ENCODE measurements at places on chromosomes 7 and 10.

- DNase-seq, result no peak
Observed at GRCh38 chr7:54932818-54933543, 85.8 kb upstream of the EGFR start.

- no peak for DNase-seq
Observed at GRCh38 chr7:29565982-29566746, 2.5 kb downstream of the PRR15 start.

DNA sequence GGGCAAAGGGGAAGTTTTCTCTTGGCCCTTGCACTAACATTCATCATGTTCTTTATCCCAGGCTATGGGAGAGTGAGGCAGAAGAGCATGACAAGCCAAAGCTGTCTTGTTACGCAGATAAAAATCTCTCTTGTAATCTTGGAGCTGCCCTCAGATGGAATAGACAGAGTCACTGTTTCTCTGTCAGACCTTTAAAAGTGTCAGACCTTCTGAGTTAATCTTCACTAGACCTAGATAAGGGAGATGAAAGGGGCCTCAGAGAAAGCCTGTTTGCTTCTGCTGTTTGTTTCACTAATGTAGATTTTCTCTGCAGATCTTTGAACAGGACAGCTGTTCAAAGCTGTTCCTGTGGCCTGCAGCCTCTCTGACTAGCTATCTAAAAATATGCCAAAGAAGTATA is 112.9 kb downstream of the KIF20B start:
- DNase-seq, result no peak

- no peak for DNase-seq
Observed at GRCh38 chr10:131854579-131855335, 46.1 kb upstream of the PPP2R2D start.

- no peak for DNase-seq
Observed at GRCh38 chr7:33986951-33987947, 81.9 kb downstream of the BMPER start.

DNA sequence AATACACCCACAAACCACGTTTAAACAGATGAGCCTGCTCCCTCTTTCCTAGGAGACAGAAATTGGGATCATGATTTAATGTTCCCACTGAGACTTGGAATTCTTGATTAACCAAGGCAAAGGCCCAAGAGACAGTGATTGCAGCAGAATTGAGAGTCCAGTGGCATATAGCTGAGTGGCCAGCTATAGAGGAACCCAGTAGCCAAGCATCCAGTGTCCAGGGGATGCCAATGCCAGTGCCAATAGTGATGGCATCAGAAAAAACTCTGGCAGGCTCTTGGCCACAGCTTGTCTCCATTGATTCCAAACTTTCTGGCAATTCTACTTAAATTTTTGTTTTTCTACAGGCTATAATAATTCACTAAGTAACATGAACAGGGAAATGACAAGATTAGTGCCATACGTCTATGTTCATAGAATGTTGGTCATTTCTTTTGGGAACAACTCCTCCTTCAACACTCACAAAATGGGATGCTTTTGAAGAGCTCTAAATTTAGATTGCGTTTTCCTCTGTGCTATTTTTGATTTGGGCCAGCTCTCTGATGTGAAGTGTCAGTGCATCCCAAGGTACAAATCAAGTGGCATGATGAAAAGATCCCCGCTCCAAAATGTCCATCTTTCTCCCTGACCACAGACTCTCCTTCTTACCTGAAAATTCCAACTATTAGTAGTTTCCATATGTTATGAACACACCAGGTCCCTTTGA is 83.1 kb upstream of the A1CF start:
- DNase-seq, result no peak

GRCh38 chr10:121836171-121836570 is 91.7 kb downstream of the ATE1 start:
- no peak for DNase-seq

DNA sequence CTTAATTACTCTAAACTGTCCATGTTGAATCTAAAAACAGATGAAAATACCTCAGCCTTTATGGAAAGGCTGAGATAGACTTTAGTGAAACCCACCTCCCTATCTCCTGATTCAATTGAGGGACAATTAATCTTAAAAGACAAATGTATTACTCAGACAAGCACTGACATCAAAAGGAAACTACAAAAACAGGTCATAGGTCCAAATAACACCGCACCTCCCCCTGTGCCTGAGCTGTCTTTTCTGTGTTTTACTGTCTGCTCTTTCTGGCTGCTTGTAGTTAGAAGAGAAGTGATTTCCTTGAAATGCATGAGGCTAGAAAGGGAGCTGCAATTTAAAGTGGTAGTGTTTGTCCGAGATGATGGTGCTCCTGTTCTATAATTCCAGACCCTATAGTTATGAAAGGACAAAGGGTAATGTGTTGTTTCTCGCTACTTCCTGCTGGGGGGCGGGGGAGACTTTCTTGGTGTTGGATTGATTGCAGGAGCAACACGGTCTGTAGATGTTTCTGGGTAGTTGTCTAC is 16.0 kb downstream of the AKR1C8 start:
- DNase-seq, result peak; percentile 1

GRCh38 chr10:75350791-75351190 is 50.8 kb downstream of the ZNF503 start:
- no peak for DNase-seq

GRCh38 chr10:110410329-110411046 is 87.2 kb upstream of the DUSP5 start:
- DNase-seq, result no peak

GRCh38 chr10:131277278-131277677 is 34.2 kb downstream of the TCERG1L start:
- no peak for DNase-seq

GRCh38 chr10:47058961-47059391 is 147.7 kb downstream of the PTPN20 start:
- no peak for DNase-seq

DNA sequence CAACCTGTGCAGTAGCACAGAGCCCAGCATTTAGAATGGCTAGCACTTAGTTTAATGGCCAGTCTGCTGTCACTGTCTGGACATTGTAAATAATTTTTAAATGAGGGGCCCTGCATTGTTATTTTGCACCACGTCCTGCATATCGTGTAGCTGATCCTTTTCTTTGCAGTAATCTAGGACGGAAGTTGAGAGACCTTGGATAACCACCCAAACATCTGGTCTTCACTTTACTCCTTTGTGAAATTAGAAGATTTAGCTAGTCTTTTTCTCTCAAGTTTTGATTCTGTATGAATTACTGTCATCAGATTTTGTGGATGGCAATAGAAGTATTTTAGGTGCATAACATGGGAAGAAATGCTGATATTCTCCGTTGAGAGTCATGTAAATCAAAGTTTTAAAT is 1.9 kb downstream of the MIOS start:
- DNase-seq, result no peak

DNA sequence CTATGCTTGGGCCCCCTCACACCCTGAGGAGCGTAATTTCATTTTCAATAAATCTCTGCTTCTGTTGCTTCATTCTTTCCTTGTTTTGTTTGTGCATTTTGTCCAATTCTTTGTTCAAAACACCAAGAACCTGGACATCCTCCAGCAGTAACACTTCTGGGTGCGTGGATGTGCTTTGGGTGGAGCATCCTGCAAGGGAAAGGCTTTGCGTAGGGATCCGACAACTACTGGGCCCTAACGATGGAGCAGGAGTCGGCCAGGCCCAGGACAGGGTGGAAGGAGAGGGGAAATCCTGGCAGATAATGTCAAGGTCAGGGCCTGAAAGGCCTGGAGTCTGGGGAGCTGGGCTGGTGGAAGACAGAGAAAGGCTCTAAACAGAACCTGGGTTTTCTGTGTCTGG is 231.8 kb downstream of the ADAM12 start:
- DNase-seq, result no peak

- DNase-seq, result no peak
Observed at GRCh38 chr7:123747620-123748141, 1.1 kb downstream of the WASL start.

- DNase-seq, result peak; percentile 29
Observed at GRCh38 chr7:3028071-3028757, 15.5 kb downstream of the CARD11 start.

DNA sequence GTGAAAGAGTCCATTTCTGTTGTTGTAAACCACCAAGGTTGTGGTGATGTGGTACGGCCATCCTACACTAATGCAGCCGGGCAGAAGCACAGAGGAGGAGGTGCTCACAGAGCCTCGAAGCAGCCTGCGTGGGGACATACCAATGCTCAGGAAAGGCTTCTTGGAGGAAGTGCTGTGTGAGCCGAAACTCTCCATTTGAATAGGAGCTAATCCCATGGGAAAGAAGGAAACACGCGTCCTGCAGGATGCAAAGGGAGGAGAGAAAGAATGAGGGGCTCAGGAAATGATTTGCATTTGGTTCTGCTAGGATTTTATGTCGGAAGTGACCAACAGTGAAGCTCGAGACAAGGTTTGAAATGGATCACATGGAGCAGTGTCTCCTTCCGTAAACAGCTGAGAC is 477.9 kb upstream of the ANKRD30A start:
- no peak for DNase-seq

GRCh38 chr10:34866848-34867247 is 51.8 kb upstream of the PARD3 start:
- no peak for DNase-seq

DNA sequence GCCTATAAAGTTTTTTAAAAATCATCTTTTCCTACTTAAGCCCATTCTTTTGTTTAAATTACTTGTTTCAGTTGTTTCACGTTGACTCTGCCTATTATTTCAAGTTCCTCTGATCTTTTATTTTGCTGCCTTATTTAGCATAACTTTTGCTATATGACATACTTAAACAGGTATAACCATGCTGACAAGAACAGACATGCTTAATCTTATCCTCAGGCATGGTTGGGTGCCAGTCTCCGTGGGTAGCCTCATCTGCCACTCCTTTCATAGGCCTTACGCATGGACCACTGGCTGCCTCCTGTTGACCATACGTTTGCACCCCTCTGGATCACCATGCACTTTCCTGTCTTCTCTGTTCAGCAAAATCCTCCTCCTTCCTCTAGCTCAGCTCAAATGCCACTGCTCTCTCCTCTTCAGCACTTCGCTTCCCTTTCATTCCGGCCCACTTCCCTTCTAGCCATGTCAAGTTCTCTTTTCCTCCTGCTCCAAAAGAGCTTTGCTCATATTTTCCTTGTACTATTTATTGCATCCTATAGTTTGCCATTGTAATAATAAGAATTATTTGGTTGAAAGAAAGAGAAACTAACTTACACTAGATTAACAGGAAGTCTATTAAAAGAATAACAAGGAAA is 10.0 kb upstream of the TSPAN33 start:
- no peak for DNase-seq

DNA sequence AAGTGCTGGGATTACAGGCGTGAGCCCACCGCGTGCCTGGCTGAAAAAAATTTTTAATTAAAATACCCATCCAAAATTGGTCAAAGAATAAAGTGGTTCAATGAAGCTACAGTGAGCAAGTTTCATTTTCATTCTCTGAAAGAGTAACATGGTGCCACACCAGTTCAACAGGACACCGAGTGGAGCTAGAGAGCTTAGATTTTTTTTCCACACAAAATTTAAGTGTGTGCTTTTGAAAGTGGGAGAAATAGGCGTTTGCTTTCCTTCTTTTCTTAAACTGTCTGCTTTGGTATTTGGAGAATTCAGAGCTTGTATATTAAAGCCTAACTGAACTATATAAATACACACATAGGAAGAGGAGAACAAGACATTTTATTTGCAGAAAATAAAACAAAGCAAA is 43.4 kb downstream of the BPGM start:
- DNase-seq, result no peak

DNA sequence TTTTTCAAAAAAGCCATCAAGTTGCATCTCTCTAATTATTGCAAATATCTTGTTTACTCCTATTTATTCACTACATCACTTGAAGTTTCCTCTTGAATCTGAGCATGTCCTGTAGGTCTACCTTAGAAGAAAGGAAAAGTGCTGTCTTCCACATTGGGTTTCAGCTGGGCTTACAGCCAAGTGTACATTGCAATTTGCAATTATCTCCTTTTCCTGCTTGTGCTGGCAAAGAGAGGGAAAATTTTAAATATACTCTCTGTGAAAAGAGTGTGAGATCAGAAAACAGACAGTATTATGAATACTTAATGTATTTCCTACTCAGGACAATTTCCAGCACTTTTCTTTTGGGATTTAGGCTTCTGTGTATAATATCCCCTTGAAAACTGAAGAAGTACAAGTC is 839.7 kb downstream of the CNTNAP2 start:
- DNase-seq, result no peak

- no peak for DNase-seq
Observed at GRCh38 chr10:124066126-124066700, 27.2 kb downstream of the CHST15 start.

- no peak for DNase-seq
Observed at GRCh38 chr10:98569853-98570252, 123.1 kb upstream of the HPS1 start.

DNA sequence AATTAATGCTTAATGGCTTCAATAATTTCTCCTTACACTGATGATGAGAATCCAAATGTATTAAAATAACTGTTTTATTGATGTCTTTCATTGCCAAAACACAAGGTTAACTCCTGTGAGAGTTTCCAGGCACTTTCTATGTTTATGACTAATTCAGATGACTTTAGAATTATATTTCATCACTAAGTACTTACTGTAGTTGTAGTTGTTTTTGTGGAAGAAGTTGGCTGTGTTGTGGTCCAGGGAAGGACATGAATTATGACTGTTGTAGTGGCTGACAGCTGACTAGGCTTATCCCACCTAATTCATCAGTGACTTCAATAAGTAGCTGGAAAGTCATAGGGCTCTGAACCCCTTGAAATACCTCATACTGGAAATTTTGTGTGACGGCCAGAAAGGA is 254.8 kb downstream of the HGF start:
- DNase-seq, result no peak

DNA sequence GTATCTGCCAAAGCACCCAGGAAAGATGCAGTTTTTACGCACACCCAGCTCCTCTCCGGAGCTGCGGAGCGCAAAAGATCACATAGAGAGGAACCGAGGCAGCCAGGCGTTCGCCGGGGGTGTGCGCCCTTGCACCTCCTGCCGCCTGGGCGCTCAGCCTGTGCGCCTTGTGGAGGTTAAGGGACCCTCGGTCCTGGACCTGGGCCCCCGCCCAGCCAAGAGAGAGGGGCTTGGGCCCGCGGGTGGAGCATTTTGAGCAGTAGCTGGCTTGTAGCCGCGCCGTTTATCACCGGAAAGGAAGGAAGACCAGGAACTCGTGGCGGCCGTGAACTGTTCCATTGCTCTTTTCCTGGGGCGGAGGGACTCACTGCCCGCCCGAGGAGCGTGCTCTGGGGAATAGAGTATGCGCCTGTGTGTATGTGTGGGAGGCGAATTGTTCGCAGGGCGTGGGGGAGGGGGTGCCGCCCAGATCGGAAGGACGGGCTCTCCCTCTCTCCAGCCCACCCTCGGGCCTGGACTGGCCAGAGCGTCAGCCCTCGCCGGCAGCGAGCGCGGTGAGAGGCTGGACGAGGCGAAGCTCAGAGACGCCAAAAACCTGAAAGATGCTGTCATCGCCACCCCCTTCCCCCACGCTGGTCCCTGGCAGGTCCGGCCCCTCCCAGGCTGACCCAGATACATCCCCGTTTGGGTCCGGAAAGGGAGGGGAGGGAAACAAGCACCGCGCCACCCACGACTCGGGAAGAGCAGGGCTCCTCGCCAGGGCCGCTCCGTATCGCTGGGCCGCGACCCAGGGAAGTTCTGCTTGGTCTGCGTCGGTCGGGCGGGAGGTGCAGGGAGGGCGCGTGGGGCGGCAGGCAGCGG is 1.2 kb upstream of the WNT2 start:
- no peak for DNase-seq

GRCh38 chr10:113317489-113317888 is 235.4 kb upstream of the HABP2 start:
- no peak for DNase-seq

- DNase-seq, result no peak
Observed at GRCh38 chr7:28661826-28662595, 249.7 kb downstream of the CREB5 start.

Data from activated CD8-positive, alpha-beta memory T cell treated with anti-CD3 and anti-CD28 coated beads for 48 hours (primary cell).